ENCODE measurements at places on chromosomes 16 and 17.

GRCh38 chr16:23836078-23836403 lies 258 bp downstream of the PRKCB start:
- no peak for DNase-seq

- DNase-seq = no peak
Measured at GRCh38 chr17:82324566-82325285, 7.3 kb upstream of the CD7 start.

DNA sequence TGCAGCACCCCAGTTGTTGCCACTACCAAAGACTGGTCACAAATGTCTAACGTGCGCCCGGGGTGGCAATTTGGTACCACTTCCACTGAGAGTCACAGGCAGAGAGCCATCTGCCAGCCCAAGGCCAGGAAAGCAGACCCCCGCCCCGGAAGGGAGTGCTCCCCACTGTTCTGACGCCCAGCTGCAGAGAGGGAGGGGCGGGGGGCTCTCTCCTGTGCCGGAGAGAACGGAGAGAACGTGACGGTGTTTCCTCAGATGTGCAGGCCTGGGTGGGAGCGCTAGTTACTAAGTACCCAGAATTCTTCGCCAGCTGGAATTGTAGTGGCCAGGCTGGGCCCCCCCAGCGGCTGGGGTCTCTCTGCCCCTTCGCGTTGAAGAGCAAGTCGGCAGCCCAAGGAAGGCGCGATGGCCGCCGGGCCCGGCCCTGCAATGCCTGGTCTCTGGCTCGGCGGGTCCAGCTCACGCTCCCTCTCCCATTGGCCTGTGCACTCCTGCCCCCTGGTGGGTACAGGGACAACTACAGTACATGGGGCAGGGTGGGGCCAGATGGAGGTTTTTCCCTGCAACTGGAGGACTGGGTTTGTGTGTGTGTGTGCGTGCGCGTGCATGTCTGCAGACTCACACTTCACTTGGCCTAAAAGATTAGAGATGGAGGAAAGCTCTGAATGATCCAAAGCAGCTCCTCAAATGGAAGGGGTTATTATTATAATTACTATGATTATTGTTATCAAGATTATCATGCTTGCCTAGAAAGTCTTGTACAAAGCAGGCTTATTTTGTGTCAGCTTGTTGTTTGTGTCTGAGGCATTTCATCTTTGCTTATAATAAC lies 107.1 kb downstream of the AMFR start:
- peak; percentile 79 for DNase-seq

- no peak for DNase-seq
Measured at GRCh38 chr16:694187-694862, 4.1 kb upstream of the WDR24 start.

DNA sequence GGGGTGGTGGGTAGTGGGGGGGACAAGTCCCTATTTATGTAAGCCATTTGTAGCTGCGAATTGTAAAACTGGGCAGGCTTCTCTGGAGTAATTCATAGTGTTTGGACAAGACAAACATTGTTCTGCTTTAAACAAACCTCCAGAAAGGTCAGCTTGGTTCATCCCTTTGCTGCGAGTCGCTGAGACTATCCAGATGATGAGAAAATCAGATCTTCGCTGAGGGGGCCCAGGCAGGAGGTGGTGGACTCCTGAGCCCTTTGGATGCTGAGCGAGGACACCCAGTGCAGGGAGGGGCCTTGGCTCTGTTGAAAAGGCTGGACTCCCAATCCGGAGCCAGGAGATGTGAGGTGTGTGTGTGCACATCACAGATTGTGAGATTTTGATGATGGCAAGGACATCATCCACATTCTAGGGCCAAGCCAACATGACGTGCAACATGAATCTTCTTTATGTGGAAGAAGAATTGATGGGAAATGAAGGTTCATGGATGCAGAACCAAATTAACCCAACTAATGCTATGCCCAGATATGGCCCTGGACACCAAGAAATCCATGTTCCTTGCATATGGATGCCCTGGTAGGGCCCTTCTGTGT lies 15.0 kb upstream of the NTN1 start:
- no peak for DNase-seq

GRCh38 chr17:58321571-58322525 lies 6.7 kb downstream of the TSPOAP1 start:
- no peak for DNase-seq

DNA sequence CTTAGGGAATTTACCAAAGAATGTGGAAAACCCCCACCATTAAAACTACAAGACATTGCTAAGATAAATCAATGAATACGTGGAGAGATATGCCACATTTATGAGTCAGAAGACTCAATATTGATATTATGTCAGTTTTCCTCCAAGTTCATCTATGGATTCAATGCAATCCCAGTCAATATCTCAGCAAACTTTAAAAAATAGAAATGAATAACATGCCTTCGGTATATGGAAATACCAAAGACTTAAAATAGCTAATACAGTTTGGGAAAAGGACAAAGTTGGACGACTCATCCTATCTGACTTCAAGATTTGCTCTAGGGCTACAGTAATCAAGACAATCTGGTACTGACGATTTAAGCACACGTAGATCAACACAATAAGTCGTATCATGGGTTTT lies 31.2 kb downstream of the PIK3R5 start:
- DNase-seq = no peak

DNA sequence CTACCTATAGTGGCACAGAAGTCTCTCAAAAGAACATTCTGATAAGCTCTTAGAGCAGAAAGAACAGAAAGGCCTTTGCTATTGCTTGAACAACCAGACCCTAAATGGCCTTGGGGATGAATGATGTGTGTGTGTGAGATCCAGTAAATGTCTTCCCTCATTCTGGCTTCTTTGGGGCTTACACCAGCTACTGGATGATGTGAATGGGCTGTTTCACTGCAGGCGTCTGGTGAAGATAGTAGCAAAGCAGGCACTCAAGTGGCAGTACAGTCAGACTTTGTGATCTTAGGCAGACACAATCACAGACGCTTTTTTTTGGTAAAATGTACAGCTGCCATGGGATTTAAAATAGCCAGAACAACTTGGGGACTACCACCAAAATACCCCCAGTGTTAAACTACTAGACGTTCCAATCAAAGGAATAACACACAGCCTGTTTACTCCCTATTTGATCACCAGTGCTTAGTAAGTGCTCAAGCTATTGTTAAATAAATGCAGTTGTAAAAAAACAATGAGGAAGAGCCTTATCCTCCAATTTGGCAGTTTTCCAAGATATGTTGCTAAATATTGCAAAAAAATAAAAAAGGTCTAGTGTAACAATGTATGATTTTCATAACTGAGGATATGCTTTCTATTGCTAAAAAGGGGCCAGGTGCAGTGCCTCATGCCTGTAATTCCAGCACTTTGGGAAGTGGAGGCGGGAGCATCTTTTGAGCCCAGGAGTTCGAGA lies 17.9 kb downstream of the NDUFAB1 start:
- DNase-seq = no peak

DNA sequence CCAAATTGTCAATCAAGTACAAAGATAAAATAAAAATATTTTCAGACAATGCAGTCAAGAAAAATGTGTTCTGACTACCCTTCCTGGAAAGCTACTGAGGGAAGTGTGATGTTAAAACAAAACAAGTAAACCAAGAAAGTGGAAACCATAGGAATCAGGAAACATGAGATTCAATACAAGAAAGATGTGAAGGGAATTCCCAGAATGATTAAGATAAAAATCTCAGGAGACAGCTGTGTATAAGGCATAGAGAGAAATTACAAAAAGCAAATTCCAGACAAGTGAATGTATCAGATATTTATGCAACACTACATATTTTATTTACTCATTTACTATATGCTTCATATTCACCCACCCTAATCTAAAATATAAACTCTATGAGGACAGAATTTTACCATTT lies 32.2 kb downstream of the TRIM37 start:
- DNase-seq = no peak

- DNase-seq = no peak
Measured at GRCh38 chr17:61155590-61156237, 243.9 kb upstream of the TBX2 start.

GRCh38 chr17:78628547-78629435 lies 51.6 kb upstream of the DNAH17 start:
- DNase-seq = no peak

- no peak for DNase-seq
Measured at GRCh38 chr16:81448154-81449131, 3.8 kb downstream of the CMIP start.

DNA sequence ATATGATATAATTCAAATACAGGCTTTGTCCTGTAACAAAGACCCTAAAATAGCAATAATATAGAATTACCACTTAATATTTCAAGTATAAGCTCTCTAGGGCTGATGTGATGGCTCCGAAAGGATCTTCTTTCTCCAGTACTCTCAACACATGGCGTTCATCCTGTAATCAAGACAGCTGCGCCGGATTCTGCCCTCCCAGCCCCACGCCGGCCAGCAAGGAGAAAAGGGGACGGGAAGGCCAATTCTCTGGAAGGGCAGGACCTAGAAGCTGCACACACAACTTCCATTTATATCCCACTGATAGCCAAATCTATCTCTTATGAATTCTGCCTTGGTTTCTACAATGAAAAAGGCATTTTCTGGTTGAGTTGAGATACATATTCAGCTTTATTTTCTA lies 32.0 kb downstream of the CCDC182 start:
- DNase-seq = no peak

GRCh38 chr16:69404275-69404805 lies 18.5 kb upstream of the TERF2 start:
- DNase-seq = no peak

DNA sequence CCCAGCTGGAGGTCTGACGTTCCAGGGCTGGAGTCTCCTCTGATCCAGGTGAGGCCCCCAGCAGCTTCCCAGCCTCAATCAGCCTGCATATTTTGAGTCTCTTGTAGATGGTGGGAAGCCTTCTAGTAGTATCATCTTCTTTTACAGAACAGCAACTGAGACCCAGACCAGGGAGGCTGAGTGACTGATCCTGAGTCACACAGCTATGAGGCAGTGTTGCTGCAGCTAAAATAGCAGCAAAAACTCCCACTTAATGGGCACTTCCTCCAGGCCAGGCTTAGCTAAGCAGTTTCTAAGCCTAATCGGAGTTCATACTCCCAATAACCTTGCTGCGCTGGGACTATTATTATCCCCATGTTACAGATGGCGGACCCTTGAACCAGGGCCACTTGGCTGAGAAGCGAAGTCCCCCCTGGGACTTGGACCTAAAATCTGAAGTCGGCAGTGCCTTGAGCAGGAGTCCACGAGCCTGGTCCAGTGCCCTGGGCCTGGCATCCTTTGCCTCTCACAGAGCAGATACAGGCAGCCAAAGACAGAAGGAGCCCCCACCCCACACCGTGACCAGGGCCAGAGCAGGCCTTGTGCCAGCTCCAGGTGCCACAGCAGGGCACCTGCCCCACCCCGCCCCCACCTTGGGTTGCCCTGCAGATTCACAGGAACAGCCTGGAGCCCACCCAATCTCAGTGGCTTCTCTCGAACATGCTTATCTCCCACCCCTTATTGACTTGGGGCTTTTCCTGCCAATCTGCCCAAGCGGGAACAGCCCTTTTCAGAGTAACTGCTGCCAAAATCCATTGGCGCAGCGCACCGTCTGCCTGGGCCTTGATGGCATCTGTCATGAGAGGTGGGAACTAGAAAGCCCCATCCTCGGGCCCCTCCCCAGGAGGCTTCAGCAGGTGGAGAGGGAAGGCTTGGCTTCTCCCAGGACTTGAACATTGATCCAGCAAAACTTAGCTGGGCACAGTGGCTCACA lies 65.1 kb downstream of the SOCS1 start:
- DNase-seq = no peak

GRCh38 chr17:50018909-50019308 lies 23.9 kb upstream of the DLX3 start:
- DNase-seq = no peak

DNA sequence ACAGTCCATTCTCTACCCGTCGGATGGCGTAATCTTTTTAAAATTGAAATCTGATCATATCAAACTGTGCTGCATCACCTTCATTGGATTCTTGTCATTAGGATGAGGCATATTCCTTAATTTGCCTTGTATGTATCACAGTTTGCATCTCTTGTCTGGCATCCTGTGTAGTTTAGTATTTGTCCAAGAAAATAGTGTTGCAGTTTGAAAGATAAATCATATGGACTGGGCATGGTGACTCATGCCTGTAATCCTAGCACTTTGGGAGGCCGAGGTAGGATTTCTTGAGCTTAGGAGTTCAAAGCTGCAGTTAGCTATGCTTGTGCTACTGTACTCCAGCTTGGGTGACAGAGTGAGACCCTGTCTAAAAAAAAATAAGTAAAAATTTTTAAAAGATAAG lies 5.8 kb upstream of the RSL1D1 start:
- no peak for DNase-seq

DNA sequence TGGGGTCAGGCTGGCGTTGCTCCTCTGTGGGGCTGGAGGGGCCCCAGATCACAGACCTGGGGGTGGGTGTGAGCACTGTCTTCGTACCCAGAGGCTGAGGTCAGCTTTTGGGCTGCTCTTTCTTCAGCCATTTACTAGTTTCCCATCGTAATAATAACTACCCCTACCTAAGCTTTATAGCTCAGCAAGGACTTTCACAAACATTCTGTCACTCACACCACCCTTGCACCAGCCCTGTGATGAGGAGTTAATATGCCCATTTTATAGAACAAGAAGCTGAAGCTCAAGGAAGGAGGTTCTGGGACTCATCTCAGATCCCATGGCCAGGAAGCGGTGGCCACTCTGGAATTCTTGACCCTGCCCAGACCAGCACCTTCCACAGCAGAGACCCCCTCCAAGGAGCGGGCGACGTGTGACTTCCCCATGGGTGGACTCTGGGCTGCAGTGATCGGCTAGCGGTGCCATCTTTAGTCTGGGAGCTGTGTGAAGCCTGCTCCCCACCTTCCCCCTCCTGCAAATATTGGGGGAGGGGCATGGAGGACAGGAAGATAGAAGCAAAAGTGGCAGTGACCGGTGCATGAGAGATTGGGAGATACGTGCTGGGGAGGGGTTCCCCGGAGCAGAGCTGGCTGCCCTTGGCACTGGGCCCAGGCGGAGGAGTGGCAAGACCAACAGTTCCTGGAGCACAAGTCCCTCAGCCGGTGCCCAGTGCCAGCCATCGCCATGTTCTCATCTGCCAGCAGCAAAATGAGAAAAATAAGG lies 81.8 kb upstream of the TOB1 start:
- no peak for DNase-seq

- no peak for DNase-seq
Measured at GRCh38 chr16:51405361-51405760, 254.3 kb upstream of the SALL1 start.

DNA sequence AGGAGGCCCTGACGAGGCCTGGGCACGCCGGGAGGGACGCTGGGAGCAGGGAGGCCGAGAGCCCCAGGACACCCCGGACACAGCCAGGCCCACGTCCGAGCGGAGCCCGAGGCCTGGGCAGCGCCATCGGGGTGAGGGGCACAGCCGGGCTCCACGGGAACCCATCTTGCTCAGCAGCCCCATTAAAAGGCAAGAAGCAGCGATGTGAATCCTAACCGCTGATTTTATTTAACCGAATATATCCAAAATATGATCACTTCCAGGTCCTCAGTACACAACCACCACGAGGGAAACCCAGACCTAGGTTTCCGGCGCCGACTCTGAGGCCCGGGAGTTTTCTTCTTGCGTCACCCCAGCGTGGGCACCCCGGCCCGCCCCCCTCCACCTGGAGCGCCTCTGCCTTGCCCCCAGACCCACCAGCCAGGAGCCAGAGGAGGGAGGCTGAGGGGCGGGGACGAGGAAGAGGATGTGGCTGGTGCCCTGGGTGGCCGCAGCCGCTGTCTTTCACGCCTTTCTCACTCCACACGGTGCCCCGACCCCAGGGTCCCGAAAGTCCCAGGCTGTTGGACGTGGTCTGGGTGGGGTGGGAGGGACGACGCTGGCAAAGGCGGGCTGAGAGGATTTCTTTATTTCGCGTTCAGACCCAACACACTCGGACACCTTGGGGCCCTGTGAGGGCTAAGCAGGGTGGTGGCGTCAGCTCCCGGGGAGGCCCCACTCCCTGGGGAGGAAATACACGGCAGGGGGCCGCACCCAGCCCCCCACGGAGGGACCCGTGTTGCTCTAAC lies 568 bp upstream of the CCDC154 start:
- DNase-seq = no peak

- no peak for DNase-seq
Measured at GRCh38 chr16:89115216-89115861, 21.7 kb downstream of the ACSF3 start.

All from neuronal stem cell (in vitro differentiated cells).